NCI-H2081 treated with DMSO at 0.1 percent for 48 hours (cell line): ENCODE measurements at places on chromosomes 5 and 9.

- DNase-seq: no peak
Observed at GRCh38 chr9:10443181-10443867, 169.5 kb downstream of the PTPRD start.

DNA sequence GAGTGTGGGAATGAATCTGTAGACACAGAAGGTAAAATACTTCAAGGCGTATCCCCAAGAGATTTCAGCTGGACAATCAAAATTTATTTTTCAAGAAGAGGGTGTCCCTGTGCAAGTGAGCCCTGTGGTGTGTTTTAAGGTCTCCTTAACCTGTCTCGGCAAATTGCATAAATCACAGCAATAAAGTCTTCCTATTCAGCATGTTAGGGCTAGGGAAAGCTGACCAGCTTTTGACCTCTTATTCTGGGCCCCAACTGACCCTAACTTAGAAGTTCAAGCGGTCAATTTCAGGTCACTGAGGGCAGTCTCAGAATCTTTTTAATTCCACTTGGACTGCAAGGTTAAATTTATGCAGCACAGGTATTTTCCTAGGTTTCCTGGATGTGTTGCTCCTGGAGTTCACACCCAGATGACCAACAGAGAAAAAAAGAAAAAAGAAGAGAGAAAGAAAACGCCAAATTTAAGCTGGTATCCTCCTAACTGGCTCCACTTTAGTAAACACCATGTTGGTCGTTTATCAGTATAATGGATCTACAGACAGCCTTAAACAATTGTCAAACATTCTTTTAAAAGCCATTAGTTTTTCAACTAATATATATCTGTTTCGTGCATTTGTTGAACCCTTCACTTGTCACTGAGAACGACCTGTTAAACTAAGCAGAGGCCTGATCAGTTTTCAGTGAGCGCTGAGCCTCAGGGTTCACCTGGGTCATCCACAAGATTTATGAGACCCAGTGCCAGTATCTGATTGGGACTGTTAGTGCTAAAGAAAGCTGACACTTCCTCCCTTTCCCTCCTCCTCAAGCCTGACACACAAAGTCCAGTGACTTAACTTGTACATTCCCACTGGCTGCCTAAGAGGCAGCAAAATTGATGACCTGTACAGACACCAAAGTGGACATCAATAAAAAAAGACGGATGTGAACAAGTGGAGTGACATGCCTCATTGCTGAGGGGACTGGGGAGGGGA, 546.1 kb downstream of the NR2F1-AS1 start:
- no peak for DNase-seq

DNA sequence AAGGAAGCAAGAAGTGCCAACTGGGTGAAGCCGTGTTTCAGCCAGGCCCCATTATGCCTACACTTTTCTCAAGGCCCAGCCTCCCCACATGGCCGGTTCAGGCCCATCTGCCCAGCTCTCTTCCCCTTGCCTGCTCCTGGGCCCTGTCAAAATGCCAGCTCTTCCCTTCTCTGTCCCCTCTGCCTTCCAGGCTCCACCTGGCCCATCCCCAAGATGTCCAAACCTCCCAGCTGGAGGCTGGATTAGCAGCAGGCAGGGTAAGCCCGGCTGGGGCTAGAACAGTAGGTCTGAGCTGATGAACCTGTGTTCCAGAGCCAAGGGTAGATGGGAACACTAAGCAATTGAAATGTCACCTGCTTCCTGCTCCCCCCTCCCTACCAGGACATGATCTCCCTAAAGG, 64.1 kb upstream of the HSPA9 start:
- no peak for DNase-seq

GRCh38 chr5:39370555-39371366, 6.5 kb upstream of the C9 start:
- DNase-seq: no peak

DNA sequence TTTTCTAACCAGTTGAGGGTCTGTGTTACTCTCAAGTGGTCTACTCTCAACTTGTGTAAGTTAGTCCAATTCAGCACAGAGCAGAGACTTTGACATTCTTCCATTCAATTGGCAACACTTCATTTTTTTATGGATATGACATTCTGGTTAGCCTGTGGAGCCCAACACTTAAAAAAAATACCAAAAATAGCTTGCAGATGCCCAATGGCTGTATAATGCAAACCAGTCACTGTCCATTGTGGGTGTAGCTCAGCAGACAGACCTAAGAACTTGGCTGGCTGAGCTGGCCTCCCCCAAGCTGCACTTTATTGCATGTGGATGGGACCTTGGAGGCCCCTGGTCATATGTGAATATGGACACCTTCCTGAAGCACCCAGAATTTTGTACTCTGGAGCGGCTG, 103.2 kb downstream of the DPYSL3 start:
- no peak for DNase-seq

- DNase-seq: no peak
Observed at GRCh38 chr9:12972608-12973589, 198.1 kb downstream of the LURAP1L start.

DNA sequence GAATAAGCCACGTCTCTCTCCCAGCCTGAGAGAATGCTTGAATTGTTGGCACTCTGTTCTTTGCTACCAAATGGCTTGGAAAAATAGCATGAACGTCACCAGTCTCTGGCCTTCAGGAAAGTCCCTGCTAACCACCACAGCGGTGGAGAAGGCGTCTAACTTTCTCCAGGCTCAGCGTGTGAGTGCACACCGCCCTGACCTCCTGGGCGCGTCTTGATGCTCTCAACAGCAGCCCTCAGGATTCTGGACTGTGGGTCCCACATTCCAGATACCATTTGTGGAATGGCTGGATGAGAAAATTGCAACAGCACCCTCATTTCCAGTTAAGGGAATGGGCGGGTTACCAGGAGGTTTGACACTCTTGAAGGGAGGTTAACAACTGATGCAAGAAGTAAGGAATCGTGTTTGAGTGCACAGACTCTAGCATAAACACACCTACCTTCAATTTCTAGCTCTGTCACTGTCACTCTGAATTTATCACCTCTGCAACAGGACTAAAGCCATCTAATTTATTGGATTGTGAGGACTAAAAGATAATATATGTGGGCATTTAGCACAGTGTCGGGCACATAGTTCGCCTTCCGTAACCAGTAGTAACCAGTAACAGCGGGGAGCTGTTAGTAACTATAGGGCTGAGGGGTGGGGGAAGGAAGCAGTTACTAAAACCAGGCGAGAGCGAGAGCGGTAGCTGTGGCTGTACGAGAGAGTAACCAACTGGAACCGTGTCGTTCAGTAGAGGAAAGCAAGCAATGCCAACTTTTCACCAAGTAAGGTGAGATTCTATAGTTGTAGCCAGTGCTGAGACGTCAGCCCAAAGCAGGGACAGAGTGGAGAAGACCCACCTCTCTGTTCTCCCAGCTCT, 807 bp upstream of the PLGRKT start:
- DNase-seq: no peak
